ENCODE measurements at places on chromosomes 16 and 17.

DNA sequence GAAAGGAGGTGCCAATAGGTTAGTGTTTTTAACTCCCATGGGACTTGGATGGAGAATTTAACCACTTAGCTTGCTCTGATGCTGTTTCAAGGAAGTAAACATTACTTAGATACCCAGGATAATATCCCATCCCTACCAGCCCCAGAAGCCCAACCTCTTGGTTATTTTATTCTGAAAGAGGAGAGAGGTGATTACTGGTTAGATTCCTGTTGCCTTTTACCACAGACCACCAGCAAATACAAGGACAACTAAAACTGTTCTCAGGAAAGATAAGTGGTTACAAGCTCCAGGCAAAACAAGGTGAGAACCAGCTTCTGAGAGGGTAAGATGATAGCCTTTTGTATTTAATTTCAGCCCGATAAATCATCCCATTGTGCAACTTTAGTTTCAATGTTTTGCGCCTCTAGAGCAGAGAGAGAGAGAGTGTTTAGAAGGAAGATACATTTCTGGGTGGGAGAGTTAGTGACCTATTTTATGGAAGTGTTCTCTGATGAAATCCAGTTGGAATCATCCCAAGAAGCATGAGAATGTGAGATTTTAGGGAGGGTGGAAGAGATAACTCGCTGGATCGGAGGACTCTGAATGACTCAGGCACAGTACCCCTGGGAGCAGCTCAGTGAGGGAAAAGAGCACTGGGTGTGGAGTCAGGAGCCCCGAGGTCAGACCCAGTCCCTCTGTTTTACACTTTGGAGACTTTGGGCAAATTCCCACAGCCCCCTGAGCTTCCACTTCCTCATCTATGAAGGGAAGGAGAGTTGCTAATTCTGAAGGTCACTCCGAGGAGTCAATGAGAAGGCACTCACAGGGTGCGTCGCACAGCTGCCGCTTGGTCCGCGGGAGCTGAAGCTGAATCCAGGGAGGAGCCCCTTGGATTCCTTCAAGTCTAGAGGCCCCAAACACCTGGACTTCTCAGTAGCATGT lies 12.1 kb downstream of the GLP2R start:
- DNase-seq = peak; percentile 37

DNA sequence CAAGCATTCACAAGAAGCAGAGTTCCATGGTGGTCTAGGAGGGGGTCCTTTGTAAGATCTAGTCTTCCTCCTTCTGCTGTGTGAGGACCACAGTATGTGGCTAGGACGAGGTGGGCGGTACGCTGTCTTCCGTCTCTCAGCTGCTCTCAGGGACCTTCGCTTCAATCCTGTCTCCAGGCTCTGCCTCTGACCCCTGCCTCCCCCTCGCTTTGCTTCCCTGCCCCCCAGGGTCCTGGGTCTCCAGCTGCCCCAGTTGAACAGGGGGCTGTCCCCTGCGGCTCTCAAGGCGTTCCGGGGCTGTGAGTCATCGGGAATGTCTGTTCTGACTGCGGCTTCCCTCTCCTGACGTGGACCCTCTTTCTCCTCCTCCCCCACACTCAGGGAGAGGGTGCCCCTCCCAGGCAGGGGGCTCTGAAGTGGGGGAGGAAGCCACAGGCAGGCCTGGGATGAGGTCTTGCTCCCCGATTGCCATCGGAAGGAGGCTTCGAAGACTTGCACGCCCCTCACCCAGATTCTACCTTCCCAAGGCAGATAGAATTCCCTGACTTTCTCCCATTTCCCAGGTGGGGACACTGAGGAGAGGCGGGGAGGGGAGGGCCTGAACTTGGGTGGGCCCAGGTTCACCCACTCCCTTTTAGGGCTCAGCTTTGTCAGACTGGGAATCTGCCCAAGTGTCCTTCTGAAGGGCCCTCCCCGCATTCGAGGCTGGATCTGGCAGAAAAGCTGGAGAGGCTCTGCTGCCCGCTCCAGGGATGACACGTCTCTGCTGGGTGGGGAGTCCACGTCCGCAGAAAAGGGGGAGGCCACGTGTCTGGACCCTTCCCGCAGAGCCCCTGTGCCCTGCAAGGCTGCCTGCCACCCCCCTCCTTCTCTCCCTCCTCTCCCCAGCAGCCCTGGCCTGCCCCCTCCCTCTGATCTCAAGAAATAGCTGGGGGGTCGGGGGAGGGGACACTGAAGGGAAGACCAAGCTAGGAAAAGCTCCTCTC lies 9.1 kb upstream of the COL1A1 start:
- DNase-seq = no peak

GRCh38 chr17:19719355-19720209 lies 3.2 kb upstream of the SLC47A2 start:
- DNase-seq = peak; percentile 77

DNA sequence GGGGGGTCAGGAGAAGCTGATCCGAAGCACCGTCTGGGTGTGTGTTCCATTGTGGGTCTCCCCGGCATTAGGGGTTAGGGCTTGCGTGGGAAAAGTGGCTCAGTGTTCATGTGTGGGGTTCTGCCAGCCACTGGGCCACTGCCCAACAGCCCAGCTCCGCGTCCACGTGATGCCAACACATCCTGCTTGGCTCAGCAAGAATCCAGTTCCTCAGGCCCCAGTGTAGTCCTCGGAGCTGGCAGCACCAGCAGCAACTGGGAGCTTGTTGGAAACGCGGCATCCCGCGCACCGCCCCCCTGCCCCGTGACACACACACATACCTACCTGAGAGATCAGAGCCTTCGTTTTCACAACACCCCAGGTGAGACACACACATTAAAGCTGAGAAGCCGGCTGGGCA lies 18.9 kb downstream of the LGALS9 start:
- DNase-seq = no peak

DNA sequence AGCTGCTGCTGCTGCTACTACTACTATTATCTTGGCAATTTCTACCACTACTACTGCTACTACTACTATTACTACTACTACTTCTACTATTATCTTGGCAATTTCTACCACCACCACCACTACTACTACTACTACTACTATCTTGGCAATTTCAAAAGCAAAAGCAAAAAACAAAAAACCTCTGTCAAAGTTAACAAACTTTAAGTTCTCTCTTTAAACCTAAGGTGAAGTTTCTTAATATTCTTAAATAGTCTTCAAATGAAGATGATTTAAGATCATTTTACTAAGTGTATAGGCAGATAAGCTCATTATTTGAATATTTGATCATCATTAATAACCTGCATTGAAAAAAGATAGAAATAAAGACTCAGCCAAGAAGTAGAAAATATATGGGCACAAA lies 118.5 kb downstream of the BRIP1 start:
- no peak for DNase-seq

DNA sequence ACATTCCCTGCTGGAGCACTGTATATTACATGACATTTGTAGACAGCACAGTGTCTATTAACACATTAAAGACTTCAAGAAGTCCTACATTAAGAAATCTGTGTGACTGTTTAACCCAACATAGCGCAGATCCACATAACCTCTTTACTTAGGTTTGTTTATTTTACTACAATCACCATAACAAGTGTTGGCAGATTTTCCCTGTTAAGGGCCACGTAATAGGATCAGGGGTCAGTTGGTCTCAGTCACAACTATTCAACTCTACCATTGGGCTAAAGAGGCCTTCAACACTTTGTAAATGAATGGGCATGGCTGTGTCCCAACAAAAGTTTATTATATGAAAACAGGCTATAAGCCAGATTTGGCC lies 51.3 kb upstream of the ADORA2B start:
- DNase-seq = no peak

DNA sequence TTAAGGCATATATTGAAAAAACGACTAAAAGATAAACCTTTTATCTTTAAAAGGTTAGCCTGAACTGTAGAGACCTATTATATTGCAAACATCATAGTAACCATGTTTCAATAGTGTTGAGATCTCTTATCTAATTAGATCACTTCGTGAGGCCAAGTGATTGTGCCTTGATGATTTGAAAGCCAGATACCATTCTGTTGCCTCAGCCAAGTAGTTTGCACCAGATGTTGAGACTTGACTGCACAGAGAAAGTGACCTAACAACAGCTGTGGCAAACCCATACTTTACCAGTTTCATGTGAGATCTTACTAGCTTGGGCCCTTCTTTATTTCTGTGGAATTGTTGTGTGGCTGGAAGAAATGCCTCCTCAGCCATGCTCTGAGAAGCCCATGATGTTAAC lies 717.3 kb downstream of the KCNJ2 start:
- DNase-seq = no peak

- no peak for DNase-seq
Measured at GRCh38 chr16:85172455-85173145, 60.3 kb upstream of the CIBAR2 start.

DNA sequence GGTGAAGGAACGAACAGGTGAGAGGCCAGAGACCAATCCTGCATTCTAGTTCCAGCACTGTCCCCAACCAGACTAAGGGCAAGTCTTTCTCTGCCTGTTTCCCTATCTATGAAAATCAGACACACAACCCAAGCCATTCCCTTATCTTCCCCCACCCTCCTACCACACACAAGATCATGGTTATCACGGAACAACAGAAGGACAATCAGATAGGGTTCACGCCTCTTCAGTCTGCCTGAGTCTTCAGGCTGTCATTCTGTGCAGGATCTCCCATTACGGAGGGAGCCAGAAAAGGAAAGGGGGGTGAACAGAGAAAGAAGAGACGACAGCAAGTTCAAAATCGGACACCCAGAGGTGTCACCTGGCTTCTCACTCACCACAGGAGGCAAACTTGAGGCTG lies 11.1 kb downstream of the TLE7 start:
- no peak for DNase-seq

DNA sequence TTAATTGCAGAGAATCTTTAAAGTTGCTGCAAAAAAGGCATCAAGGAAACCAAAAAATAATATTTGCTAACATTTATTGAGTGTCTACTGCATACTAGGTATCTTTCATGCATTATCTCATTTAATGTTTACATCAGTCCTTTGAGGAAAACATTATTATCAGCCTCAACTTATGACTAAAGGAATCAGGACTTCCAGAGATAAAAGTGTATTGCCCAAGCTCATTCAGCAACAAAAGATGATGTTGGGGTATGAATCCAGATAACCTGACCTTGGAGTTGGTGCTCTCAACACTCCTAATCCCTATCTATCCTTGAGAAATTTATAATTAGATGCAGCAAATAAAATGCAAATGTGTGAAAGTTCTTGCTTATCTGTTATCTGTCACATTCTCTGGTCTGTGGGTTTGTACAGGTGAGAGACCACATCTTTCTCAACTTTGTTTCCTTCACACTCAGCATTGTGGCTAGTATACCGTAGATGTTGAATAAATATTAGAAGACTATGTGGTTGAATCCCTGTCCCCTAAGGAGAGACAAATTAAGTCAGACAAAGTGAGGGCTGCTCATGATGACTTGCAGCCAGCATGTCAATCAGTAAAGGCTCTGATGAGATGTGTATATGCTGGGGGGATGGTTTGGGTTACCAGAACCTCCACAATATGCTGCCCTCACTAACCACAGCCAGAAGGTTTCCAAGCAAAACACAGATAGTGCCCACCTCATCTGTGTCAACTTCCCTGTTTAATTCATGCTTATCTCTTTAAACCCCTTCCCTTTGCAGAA lies 82.6 kb downstream of the NOG start:
- no peak for DNase-seq

DNA sequence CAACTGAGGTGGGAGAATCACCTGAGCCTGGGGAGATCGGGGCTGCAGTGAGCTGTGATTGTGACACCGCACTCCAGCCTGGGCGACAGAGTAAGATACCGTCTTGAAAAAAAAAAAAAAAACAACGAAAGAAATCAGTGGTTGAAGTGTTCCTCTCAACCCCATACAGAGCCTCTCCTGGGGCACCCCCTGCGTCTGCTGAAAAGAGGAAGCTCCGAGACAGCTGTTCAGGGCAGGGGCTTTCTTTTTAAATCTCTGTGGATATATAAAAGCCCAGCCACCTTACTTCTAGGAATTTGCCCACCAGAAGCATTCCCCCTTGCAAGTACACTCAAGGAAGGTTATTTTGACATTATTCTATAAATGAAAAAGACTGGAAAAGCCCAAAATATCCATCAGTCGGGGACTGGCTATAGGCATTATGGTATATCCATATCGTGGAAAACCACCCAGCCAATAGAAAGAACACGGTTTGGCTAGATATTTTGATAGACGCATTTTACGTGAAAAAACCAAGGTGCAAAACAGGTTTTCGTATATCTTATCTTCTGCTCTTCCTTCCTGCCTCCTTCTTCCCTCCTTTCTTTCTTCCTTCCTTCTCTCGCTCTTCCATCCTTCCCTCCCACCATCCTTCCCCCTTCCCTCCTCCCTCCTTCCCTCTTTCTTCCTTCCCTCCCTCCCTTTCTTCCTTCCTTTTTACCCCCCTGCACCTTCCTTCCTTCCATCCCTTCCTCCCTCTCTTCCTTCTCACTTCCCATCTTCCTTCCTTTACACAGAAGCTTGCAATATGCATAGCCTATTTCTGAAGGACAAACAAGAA lies 9.2 kb upstream of the CCL22 start:
- DNase-seq = no peak

DNA sequence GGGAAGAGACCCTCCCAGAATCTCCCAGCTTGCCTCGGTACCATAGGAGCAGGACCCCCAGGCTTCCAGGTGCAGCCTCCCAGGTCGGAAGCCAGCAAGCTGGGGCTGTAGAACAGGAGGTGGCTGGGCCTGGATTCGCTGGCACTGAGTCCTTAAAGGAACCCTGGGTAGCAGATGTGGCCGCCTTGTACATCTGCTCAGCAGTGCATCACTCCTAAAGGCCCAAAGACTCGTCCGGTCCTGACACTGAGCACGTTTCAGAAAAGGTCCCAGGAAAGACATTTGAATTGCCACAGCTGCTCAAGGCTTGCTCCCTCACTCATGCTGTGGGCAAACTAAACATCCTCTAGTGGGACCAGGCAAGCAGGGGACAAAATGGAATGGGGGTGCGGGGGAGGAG lies 172.8 kb downstream of the RAB11FIP4 start:
- no peak for DNase-seq

All from LoVo (cell line).